ENCODE measurements at places on chromosomes 6 and 20.

DNA sequence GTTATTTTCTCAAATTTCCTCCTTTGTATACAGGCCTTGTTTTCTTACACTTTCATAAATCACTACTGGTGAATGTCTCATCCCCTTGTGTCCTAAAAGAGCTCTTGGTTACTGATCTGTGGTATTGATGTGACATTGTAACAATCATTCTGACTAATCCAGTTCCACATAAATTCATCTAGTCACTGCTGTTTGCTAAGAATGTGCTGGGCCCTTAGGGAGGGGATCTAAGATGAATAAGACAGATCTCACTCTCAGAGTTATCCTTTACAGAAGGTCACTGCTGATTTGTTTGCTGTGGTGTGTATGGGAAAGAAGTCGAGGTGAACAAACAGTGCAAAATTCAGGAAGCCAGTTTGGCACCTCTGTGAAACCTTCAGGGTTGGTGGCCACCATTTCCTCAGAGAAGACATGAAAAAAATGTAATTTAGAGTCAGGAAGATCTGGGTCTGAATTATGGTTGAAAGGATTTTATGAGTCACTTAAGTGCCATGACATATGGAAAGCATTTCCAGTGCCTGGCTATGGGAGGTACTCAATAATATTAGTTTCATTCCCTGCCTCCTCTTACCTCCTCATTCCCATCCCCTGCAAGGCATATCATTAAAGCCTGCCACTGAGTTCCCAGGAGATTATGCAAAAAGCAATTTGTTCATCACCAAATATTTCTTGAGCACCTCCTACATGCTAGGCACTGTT is 121.8 kb downstream of the COL9A1 start:
- no peaks in the 10 kb centered on the region for H3K36me3 ChIP-seq
- H3K4me3 ChIP-seq = no peak overlapping the region
- no peaks in the 10 kb centered on the region for H3K27me3 ChIP-seq
- DNase-seq = no peak
- H3K4me1 ChIP-seq = no peaks in the 10 kb centered on the region
- H3K27ac ChIP-seq = no peak overlapping the region

- H3K27ac ChIP-seq = no peak overlapping the region
- no peak overlapping the region for H3K4me3 ChIP-seq
- H3K4me1 ChIP-seq = no peaks in the 10 kb centered on the region
- H3K36me3 ChIP-seq = no peaks in the 10 kb centered on the region
- no peak for DNase-seq
- no peaks in the 10 kb centered on the region for H3K27me3 ChIP-seq
Measured at GRCh38 chr6:43869079-43869710, 99.2 kb downstream of the VEGFA start.

DNA sequence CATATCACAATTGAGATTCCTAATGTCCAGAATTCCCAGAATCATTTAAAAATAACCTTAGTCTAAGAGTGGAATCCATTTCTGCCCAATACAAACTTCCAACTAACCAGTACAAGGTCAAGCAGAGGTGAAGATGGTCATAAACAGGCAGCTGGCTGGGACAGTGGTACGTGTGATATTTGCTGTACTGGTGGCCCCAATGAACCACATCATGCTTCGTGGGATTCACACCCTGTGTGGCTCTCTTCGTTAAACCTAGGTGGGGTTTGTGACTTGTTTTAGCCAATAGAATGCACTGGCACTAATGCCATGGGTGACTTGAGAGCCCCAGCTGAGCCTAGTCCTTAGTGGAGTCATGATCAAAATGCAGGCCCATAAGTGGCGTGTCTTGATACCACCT is 286.6 kb downstream of the KIF16B start:
- H3K27me3 ChIP-seq = no peaks in the 10 kb centered on the region
- H3K27ac ChIP-seq = no peak overlapping the region
- H3K4me3 ChIP-seq = no peak overlapping the region
- H3K36me3 ChIP-seq = peaks cover 9% of the 10 kb centered on the region
- no peak for DNase-seq

DNA sequence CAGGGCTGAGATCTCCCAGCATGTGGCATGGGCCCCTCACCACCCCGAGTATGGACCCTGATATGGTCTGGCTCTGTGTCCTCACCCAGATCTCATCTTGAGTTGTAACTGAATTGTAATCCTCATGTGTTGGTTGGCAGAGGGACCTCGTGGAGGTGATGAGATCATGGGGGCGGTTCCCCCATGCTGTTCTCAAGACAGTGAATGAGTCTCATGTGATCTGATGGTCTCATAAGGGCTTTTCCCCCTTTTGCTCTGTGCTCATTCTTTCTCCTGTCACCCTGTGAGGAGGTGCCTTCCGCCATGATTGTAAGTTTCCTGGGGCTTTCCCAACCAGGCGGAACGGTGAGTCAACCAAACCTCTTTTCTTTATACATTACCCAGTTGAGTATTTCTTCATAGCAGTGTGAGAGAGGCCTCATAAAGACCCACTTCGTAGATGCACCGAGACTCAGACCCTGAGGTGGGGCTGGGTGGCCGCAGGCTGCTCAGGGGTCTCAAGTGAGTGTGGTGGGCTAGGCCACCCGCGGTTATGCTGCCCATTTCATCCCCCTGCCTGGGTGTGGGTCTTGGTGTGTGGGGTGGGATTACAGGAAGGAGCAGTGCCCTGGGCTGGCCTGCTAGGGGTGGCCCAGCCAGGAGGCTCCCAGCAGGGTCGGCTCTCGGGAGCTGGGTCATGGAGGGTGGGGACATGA is 26.2 kb upstream of the GATA5 start:
- no peak overlapping the region for H3K27ac ChIP-seq
- H3K27me3 ChIP-seq = peaks cover 9% of the 10 kb centered on the region
- no peak for DNase-seq

GRCh38 chr20:43096126-43096930 is 93.4 kb downstream of the PTPRT start:
- H3K36me3 ChIP-seq = no peaks in the 10 kb centered on the region
- peaks cover 15% of the 10 kb centered on the region for H3K27me3 ChIP-seq
- no peak for DNase-seq
- no peak overlapping the region for H3K27ac ChIP-seq

DNA sequence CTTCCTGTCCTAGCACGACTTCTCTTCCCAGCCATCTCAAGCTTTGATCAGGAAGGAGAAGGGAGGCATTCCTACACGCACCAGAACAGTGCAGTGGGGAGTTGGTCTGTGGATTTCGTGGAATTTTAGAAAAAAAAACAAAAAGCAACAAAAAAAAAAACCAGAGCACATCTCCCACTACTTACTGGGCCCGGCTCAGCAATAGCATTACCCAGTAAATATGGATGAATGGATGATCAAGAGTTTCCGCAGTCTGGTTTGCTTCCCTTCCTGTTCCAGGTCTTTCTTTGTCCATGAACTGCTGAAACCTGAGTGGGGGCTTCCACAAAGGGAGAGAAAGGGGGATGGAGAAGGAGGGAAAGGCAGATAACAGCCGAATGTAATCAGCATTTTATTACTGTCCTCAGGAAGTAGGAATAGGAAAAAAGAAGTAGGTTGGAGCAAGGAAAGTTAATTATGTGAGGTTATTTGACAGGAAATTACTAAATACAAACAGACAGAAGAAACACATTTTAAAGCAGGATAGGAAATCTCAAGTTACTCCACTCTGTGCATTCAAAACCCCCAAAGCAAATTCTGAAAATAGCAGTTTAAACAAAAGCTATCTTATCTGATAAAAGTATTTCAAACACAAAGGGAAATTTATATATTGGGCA is 349.0 kb downstream of the PRL start:
- H3K4me3 ChIP-seq = no peak overlapping the region
- no peak overlapping the region for H3K27ac ChIP-seq
- peaks cover 2% of the 10 kb centered on the region for H3K27me3 ChIP-seq
- no peaks in the 10 kb centered on the region for H3K36me3 ChIP-seq
- DNase-seq = no peak

- peak overlapping the region; percentile 95 for H3K27ac ChIP-seq
- peaks cover 59% of the 10 kb centered on the region for H3K4me1 ChIP-seq
- peak overlapping the region; percentile 82 for H3K4me3 ChIP-seq
- no peaks in the 10 kb centered on the region for H3K36me3 ChIP-seq
- H3K27me3 ChIP-seq = peaks cover 1% of the 10 kb centered on the region
Measured at GRCh38 chr6:149060300-149060984, 257.1 kb upstream of the TAB2 start.

DNA sequence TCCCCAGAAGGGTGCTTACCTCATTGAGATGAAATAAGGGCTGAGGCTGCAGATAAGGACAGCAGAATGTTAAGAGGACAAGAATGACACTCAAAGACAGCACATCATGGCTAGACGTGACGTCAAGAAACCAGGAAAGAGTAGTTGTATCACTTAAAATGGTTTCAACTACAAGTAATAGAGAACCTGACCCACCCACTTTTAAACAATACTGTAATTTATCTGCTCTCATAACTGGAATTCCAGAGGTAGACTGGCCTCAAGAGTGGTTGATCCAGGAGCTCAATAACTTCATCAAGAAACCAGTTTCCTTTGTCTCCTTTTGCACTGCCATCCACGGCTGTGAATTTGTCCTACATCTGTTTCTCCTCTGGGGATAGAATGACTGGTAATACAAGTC is 187.1 kb downstream of the EYA4 start:
- no peaks in the 10 kb centered on the region for H3K36me3 ChIP-seq
- no peak overlapping the region for H3K4me3 ChIP-seq
- no peak overlapping the region for H3K27ac ChIP-seq
- no peak for DNase-seq
- H3K27me3 ChIP-seq = peaks cover 1% of the 10 kb centered on the region

GRCh38 chr20:21396599-21397340 is 556 bp downstream of the NKX2-4 start:
- DNase-seq = no peak
- H3K4me1 ChIP-seq = peaks cover 39% of the 10 kb centered on the region
- no peak overlapping the region for H3K27ac ChIP-seq
- H3K27me3 ChIP-seq = peaks cover 26% of the 10 kb centered on the region

- peaks cover 22% of the 10 kb centered on the region for H3K27me3 ChIP-seq
- no peak overlapping the region for H3K4me3 ChIP-seq
- no peaks in the 10 kb centered on the region for H3K36me3 ChIP-seq
- H3K27ac ChIP-seq = no peak overlapping the region
- peaks cover 14% of the 10 kb centered on the region for H3K4me1 ChIP-seq
- DNase-seq = no peak
Measured at GRCh38 chr20:57087705-57088104, 178.7 kb downstream of the BMP7 start.

- H3K4me1 ChIP-seq = no peaks in the 10 kb centered on the region
- no peak overlapping the region for H3K27ac ChIP-seq
- no peaks in the 10 kb centered on the region for H3K36me3 ChIP-seq
- peaks cover 16% of the 10 kb centered on the region for H3K27me3 ChIP-seq
- no peak overlapping the region for H3K4me3 ChIP-seq
Measured at GRCh38 chr20:4601630-4602296, 119.9 kb upstream of the PRND start.

DNA sequence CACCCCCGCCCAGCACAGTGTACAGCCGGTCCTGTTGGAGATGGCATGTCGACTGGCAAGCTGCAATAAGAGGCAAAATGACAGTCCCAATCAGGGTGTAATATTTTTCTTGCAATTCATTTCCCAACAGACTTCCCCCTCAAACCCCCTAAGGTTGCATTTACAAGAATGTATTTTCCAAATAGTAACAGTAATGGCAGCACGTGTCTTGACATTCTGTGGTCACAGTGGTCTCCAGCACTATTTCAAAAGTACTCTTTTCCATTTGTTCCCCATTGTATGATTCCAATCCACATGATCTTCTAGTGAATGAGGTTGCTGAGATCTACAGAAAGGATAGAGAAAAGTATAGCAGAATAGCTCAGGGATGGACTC is 97.8 kb upstream of the CARMIL1 start:
- H3K4me1 ChIP-seq = no peaks in the 10 kb centered on the region
- H3K27ac ChIP-seq = no peak overlapping the region
- no peak overlapping the region for H3K4me3 ChIP-seq

GRCh38 chr6:151093706-151094105 is 146.1 kb upstream of the AKAP12 start:
- H3K27me3 ChIP-seq = no peaks in the 10 kb centered on the region
- no peak for DNase-seq
- H3K27ac ChIP-seq = no peak overlapping the region

DNA sequence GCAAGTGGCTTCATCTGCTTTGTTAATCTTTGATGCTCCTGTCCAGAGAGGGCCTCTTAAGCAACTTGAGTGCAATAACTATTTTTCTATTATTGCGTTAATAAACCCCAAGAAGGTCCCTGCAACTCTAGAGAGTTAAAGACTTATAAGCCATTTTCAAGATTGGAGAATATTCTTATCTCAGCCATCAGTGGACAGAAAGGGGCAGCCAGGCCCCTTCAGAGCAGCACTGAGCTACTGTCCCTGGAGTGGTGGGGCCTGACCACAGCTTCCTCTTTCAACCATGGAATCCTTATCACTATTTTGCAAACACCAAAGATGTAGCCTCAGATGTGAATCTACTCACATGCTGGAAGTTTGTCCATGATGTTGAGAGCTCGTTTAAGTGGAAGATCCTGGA is 2.8 kb upstream of the MAS1L start:
- DNase-seq = no peak
- H3K36me3 ChIP-seq = no peaks in the 10 kb centered on the region
- no peak overlapping the region for H3K27ac ChIP-seq
- no peaks in the 10 kb centered on the region for H3K4me1 ChIP-seq
- no peak overlapping the region for H3K4me3 ChIP-seq
- H3K27me3 ChIP-seq = peaks cover 5% of the 10 kb centered on the region

DNA sequence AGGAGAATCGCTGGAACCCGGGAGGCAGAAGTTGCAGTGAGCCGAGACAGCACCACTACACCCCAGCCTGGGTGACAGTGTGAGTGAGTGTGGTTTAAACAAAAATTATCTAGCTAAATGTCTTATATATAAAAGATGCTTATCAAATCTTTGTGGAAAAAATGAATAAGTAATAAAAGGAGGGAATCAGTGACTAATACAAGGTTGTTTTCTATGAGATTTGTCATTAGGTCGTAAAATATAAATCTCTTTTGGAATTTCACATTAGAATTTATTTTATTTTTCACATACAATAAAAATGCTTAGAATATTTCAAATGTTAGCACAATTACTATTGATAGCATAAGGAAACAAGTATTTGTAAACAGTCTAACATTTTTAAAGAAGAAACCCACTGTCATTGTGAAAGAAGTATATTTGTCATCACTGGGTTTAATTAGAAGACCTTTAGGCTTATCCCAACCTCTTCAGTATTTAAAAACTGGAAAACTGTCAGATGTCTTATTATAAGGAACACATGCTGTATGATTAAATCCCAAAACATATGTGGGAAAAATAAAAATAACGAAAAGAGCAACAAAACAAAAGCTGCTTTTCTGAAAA is 47.1 kb downstream of the ASCC3 start:
- H3K4me1 ChIP-seq = peaks cover 4% of the 10 kb centered on the region
- peaks cover 4% of the 10 kb centered on the region for H3K36me3 ChIP-seq
- DNase-seq = no peak
- H3K27ac ChIP-seq = no peak overlapping the region
- H3K4me3 ChIP-seq = no peak overlapping the region

- DNase-seq = no peak
- peaks cover 3% of the 10 kb centered on the region for H3K4me1 ChIP-seq
- no peak overlapping the region for H3K27ac ChIP-seq
- H3K36me3 ChIP-seq = no peaks in the 10 kb centered on the region
- H3K4me3 ChIP-seq = no peak overlapping the region
Measured at GRCh38 chr20:62539198-62540045, 63.6 kb upstream of the GATA5 start.

All from immature natural killer cell (primary cell).